ENCODE measurements at places on chromosomes 16 and 17. TPM values are rescaled to one million over a fixed set of nuclear protein-coding genes. Genes with fewer than 3 reads are reported as not detected.
A peak's percentile ranks its signal among the peaks of the same experiment; 100 is the strongest.

DNA sequence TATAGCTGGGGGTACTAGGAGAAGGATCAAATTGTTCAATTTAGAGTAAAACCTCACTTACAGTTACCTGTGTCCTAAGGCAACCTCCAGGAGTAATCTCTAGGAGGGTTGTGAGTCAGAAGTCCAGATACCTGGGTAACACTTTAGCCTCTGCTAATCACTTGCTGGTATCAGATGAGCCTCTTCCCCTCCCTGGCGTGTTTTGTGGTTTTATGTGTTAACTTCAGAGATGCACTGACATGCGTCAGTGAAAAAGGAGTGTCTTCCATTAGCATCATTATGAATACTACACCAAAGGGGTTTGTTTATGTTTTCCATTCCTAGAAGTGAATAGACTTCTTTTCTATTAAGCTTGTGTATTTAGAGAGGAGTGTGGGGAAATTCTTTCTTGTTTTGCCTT is 208.2 kb downstream of the FTO start:
- no peak for DNase-seq

DNA sequence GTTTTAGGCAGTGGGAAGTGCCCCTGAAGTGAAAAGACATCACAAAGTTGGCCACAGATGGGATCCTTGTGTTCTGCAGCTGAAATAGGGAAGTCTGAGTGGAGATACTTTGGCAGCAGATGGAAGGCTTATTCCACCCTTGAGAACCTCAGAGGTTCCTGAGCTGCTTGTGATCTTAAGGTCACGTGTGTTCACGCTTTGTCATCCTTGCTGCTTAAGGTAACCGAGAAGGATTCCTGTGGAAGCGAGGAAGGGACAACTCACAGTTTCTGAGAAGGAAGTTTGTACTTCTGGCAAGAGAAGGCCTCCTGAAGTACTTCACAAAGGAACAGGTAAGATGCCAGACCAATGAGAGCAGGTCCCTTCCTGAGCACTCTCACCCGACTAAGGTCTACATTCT is 12.2 kb downstream of the ADAP2 start:
- DNase-seq = no peak

DNA sequence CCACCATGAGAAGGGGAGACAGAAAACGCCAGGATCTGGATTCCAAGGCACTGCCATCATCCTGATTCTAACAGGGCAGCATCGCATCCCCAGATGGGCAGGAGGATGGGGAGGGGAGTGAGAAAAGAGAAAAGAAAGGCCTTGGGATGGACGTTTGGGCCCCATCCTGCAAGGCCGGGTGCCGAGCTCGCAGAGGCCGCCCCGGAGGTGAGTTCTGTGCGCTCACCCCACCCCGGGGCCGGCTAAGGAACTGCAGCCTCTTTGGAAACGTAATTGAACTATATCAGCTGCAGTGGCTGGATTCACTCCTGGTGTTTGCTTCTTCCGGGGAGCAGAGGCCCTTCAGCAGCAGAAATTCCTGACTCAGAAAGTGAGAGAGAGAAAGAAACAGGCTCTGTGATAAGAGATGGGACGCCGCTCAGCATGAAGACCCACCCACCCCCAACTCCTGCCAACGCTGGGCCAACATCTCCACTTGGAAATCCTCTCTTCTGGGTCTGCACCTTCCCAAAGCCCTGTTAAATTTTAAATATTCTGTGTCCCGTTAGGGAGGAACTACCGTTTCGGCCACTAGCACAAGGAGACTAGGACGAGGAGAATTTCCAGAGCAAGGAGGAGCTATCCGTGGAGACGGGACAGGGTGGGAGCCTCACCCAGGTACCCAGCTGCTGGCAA is 8.5 kb upstream of the SSTR2 start:
- DNase-seq = peak; percentile 39

GRCh38 chr17:8420041-8420934 is 15.4 kb upstream of the NDEL1 start:
- peak; percentile 45 for DNase-seq

DNA sequence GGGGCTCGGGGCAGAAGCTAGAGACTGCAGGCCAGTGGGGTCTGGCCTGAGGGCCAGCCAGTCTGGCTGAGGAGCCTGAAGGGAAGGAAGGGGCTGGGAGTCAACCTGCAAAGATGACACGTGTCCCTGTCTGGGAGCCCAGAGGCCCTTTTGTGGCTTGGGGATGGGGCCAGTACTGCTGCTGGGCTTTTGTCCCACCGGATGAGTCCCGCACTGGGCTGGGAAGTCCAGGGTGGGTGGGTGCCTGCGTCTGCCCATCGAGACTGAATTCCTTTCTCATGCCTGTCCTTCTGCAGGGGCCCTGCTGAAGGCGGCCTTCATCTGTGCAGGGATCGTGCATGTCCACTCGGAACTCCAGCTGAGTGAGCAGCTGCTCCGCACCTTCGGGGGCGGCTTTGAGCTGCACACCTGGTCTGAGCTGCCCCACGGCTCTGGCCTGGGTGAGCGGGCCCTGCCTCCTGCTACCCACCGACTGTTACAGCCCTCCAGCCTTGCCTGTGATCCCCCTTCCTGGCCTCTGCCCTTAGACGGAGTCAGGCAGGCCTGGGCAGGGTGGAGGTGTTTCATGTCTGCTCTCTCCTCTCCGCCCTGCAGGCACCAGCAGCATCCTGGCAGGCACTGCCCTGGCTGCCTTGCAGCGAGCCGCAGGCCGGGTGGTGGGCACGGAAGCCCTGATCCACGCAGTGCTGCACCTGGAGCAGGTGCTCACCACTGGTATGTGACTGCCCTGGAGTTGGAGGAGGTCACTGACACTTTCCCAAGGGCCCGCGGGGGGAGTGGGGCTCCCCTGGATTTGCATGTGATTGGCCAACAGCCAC is 20.9 kb downstream of the FCSK start:
- no peak for DNase-seq

The LAT gene
- 3.3 TPM for total RNA-seq

The CIITA gene
- not detected for total RNA-seq

GRCh38 chr17:18004345-18004744 is 31.7 kb downstream of the DRC3 start:
- DNase-seq = no peak

DNA sequence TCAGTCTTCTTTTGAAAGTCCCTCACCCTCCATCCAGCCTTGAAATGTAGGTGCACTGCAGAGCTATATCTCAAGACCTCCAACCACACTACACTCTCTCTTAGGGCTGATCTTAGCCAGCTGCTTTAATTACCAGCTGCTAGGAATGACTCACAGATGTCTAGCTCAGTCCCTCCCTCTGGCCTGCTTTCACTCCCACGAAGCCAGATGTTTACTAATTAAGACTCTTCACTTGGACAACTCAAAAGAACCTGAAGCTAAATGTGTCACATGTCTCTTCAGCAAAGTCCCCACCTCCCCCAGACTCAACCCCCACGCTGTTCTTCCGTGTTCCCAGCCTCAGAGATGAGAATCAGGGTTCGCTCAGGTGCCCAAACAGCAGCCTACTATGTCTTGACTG is 2.6 kb downstream of the GTF3C1 start:
- peak; percentile 75 for DNase-seq
